NT2/D1 (cell line): ENCODE measurements at places on chromosomes 3 and 15.
A peak's percentile ranks its signal among the peaks of the same experiment; 100 is the strongest.

DNA sequence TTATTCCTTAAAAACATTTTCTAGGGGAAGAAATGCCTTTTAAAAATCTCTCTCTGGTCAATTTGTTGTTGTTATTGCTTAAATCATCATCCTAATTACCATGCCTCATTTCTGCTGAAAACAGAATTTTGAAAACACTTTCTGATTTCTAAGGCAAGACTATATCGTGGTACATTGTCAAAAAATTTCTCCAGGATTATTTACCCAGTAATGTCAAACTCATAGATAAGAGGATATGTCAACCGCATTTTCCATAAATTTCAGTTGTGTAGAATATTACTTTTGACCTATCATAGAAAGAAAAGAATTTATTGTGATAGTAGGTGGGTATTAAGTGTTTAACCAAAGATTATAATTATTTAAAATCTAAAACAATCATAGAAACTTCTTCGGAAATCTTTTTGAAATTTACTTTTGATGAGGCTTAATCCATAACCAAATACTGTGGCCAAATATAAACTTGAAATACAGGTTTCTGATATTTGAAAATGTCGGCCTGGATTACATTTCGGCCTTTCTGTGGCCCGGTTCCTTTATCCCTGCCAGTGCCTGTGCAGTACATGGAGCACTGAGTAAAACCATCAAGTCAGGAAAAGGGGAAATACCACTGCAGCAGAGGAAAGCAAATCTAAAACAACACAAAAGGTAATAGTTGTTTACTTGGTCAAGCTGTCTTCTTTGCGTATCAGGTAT is 173.4 kb downstream of the MYRIP start:
- DNase-seq = no peak

GRCh38 chr3:84039099-84039498 is 919.7 kb upstream of the CADM2 start:
- no peak for DNase-seq

GRCh38 chr15:42056934-42057798 is 36.3 kb upstream of the PLA2G4E start:
- peak; percentile 67 for DNase-seq

GRCh38 chr15:38438031-38438986 is 15.6 kb upstream of the FAM98B start:
- DNase-seq = no peak

GRCh38 chr3:101857301-101857741 is 8.0 kb downstream of the NFKBIZ start:
- no peak for DNase-seq

GRCh38 chr3:170563712-170564423 is 22.0 kb downstream of the SLC7A14 start:
- no peak for DNase-seq

- DNase-seq = no peak
Measured at GRCh38 chr3:84961521-84962255, 2.9 kb downstream of the CADM2 start.
